ENCODE measurements at places on chromosomes 13 and 19.

DNA sequence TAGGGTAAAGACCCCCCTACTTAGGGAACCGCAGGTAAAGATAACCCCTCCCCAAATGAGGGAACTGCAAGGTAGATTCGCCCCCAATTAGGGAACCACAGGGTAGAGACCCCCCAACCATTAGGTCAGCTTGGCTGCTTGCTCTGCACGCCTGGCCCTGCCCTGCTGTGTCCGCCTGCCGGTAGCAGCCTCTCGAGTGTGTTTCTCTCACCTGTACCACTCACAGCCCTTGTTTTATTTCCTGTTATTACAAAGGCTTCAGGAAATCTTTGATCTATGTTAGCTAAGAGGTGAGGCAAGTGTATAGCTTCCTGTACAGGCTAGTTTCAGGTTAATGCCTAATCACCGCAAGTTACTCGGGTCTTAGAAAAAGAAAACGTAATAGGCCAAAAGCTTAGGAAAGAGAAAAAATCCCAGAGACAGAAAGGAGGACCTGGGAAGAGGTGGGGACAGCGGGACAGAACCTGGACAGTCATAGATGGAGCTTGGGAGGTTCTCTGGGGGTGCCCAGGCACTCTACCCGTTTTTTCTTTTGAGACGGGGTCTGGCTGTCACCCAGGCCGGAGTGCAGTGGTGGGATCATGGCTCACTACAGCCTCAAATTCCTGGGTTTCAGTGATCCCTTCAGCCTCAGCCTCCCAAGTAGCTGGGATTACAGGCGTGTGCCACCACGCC is 23.1 kb upstream of the EIF3G start:
- DNase-seq = peak; percentile 44

DNA sequence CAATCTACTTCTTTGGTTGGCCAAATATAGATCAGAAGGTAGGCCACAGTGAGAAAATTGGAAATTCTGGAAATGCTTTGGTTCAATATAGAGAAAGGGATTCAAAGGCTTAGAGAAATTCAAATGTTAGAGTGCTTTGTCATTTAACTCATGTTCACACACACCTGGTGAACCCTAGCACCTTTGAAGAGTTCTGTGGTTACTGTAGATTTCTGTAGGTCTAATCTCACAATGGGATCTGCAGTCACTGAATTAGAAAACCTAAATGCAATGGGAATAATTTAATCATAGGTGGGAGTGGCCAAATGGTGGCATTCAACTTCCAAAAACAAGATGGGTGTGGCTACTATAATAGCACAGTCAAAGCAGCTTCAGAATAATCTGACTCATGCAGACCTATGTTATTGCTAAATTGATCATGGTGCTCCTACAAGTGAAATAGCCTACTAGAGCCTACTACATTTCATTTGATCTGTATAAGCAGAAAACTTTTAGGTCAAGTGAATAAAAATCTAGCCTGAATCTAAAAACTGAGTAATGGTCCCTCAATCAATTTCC is 1152.9 kb downstream of the PCDH9 start:
- DNase-seq = no peak

DNA sequence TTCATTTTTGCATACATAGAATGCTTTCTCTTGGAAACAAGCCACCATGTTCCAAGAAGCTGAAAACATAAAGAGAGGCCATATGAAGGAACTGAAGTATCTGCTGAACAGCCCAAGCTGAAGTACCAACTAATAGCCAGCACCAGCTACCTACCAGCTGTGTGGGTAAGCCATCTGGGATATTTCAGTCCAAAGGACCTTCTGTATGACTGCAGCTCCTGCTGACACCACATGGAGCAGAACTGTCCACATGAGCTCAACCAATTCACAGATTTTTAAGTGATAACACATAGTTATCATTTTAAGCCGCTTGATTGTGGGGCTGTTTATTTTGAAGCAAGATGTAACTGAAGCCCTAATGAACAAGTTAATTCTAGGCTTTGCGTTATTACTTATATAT is 621.1 kb upstream of the KLHL1 start:
- no peak for DNase-seq

DNA sequence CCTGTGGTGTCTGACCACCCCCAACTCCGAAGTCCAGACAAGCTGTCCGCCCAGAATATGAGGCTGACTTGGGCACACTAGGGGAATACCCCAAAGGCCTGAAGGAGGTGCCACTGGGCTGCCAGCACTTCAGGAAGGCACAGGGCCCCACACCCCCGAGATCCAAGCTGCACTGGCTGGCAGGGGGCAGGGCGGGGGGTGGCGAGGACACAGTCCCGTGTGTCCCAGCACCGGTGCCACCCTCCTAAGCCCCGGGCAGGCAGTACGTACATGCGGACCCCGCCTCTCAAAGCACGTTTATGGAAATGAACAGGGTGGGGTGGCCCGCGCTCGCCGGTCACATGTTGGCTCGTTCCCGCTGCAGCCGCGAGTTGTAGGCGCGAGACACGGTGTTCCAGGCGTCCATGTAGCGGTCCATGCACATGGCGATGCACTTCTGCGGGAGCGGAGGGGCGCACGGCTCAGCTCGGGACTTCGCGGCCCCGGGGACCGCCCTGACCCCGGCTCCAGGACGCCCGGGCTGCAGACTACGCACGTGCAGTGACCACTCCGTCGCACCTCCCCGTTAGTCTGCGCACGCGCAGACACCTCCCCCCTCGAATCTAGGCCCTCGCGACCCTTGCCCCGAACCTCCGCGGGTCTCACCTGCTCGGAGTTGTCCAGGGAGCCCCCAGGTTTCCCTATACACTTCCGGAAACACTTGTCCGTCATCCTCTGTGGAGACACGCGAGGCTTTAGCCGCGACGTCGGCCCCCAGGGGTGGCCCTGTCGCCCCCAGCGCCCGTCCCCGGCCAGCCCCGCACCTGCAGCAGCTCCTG is 566 bp downstream of the TIMM13 start:
- DNase-seq = peak; percentile 43

DNA sequence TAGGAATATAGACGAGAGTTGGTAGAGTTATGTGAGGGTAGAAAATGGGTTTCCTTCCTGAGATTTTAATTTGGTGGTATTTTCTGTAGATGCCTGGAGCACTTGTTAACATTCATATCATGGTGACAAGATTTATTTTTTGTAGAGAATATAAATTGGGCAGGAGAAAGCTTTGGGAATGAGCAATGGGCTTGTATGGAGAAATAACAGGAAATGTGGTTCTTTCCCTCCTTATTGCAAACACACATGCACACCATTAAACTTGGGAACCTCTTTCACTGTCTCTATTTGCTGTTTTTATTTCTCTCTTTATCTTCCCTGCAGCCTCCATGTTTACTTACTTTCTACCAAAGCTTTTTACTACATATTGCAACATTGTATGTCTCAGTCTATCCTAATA is 1653.6 kb downstream of the OLFM4 start:
- no peak for DNase-seq

- DNase-seq = peak; percentile 44
These were observed 76.9 kb downstream of the GADD45B start for GRCh38 chr19:2552859-2553258.

GRCh38 chr19:13260883-13261653 is 110.9 kb downstream of the IER2 start:
- no peak for DNase-seq

- DNase-seq = no peak
These were observed 418.4 kb downstream of the EFNB2 start for GRCh38 chr13:106117035-106117434.

DNA sequence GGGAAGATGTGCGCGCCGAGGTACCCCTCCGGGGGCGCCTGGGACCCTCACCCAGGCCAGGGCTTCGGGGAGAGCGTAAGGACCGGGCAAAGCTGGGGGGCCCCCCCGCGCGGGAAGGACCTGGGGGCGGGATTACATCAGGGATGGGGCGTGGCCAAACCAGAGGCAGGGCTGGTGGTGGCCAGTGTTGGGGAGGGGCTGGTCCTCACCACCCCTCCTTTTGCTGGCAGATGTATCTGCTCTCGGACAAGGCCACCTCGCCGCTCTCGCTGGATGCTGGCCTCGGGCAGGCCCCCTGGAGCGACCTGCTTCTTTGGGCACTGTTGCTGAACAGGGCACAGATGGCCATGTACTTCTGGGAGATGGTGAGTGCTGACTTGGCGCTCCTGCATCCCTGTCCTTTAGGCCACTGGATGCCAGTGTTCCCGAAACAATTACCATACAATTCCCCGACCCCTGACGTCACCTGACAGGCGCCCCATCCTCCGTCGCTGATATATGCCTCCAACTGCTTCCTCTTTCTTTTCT is 25.3 kb downstream of the TRPM4 start:
- no peak for DNase-seq

DNA sequence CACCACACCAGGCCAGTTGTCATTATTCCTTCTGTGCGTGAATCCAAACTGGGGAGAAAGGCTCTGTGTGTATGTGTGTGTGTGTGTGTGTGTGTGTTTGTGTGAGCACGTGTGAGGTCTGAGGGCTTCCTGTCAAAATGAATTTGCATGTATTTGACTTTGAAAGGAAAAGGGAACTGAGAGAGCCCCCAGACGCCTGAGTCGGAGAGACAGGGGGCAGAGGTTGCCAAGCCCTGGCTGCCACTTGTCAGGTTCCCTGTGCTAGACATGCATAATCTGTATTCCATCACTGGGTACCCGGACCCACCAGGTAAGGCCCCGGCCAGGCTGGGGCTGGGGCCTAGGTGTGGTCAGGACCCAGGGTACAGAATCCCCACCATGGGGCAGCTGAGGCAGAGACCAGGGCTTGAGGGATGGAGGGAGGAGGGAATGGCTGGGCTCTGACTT is at the start of gene CLEC17A:
TSS of gene CLEC17A (plus strand) at position 191 of the 447 bp plus-strand sequence. CDS start at position 268, 77 bp downstream.
- no peak for DNase-seq

DNA sequence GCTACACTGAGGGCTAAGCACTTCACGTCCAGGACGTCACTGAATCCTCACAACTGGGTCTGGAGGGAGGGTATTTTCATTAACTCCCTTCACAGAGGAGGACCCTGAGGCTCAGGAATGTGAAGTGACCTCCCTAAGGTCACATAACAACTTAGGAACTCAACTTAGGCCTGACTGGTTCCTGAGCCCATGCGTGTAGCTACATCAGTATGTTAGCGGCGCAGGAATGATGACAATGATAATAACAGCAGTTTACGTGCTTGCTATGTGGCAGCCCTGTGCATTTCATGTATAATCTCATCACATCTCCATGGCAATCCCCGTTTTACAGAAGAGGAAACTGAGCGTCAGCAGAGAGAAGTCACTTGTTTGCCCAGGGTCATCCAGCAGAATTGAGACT is 18.3 kb downstream of the KRTDAP start:
- DNase-seq = no peak

DNA sequence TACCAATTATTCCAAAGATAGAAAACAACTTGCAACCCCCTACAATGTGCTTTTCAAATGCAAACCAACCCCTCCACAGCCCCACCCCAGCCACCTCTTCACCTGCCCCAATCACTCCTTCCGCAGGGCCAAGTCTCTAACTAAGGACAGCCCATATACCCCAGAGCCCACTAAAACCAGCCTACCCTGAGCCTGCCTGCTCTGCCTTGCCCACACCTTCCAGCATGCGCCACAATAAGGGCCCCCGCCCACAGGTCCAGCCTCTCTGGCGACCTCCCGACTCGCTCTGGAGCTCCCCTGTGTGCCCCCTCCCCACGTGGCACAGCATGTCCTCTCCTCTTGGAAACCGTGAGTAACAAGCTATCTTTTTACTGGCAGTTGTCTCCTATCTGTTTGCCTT is 42.8 kb upstream of the MEDAG start:
- DNase-seq = no peak

GRCh38 chr13:27432611-27433210 is 8.3 kb downstream of the GTF3A start:
- DNase-seq = no peak

DNA sequence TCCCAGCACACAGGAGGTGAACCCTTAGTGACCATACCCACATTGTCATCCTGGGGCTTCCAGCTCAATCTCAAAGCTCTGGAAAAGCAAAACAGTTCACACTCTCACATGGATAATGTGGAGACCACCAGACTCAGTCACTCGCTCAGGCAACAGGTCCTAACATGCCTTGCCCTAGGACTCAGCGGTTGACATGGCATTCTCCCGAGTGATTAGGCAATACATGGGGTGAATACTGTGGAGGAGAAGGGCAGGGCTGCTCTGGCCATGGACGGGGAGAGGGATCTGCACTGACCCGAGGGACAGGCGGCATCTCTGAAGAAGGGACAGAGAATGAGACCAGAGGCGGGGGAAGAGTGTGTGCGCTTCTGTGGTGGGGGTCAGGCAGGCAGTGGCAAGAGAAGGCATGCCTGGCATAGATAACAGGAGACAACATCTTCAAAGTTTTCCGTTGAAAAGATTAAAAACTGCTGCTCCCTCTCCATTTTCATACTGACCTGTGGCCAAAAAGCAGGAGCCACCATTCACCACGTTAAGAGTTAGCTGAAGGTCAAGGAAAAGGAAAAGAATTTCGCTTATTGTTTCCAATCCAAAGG is 44.5 kb upstream of the EPHX3 start:
- DNase-seq = no peak

GRCh38 chr19:49890349-49891311 is 6.1 kb downstream of the IL4I1 start:
- DNase-seq = peak; percentile 73

DNA sequence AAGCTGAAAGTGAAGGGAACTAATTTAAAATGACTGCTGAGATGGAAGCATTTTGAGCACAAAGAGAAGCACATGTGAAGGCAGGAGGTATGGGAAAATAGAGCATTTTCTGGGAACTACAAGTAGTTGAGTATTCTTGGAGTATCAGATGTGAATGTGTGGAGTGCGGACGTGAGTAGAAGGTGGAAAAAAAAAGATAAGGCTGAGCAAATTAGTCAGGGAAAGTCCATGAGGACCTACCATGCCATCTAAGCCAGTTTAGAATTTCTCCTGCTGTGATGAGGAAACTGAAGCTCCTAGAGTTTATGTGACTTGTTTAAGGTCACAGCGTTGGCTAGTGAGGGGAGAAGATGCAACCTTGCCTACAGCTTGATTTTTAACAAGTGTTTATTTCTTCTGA is 578.1 kb upstream of the MIR17HG start:
- DNase-seq = no peak

DNA sequence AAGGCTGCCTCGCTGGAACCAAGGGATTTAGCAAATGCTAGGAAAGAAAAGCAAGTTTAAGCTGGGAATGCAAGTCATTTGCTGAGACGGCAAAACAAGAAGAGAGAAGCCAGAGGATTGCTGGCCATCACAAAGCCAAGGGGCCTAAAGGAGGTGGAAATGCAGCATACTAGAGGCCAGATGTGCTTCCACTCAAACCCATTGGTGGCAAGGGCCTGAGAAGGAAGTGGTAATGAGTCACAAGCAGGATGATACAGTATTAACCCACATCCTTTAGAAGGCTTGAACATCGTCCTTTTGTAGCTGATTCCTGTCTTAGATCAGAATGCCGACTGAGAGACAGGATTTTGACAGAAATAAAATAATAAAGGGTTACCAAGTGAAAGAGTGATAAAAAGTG is 68.2 kb downstream of the ITGBL1 start:
- no peak for DNase-seq

DNA sequence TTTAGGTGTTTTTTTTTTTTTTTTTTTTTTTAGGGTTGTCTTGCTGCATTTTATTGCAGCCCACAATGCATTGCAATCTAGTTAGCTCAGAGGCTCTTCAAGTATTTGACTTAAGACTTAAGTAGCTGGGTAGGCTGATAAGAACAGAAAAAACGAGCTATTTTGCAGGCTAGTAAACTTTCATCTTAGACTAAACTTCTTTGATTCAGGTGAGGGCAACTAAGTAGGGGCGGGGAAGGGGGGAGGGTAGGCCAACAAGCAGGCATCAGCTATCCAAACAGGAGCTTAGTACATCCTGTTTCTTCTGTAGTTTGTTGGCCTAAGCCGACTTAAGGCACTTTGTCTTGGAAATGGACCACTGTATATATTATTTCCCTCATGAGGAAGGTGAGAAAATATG is 4.9 kb upstream of the TDRD3 start:
- DNase-seq = no peak

Data from T-helper 1 cell (primary cell).